ENCODE measurements at places on chromosomes 16 and 17. TPM values are rescaled to one million over a fixed set of nuclear protein-coding genes. Genes with fewer than 3 reads are reported as not detected.

The GRAPL gene
- total RNA-seq: 1.9 TPM

The ANKS3 gene
- total RNA-seq: 15.6 TPM

The BCL6B gene
- total RNA-seq: 0.90 TPM

The FNDC8 gene
- not detected for total RNA-seq

The TNFSF12 gene
- 39.2 TPM for total RNA-seq

The RHBDL1 gene
- total RNA-seq: not detected

The PIGL gene
- 29.1 TPM for total RNA-seq

The EIF5A gene
- 521 TPM for total RNA-seq

The OR2C1 gene
- not detected for total RNA-seq

The KCNJ18 gene
- total RNA-seq: not detected

The ASPA gene
- 4.1 TPM for total RNA-seq

The AIPL1 gene
- not detected for total RNA-seq

The CMTM2 gene
- not detected for total RNA-seq

The KPNA2 gene
- total RNA-seq: 105 TPM

The TMIGD1 gene
- total RNA-seq: not detected

The PDILT gene
- total RNA-seq: 0.18 TPM

The KCNH4 gene
- not detected for total RNA-seq

The HBQ1 gene
- not detected for total RNA-seq

The HP gene
- 2.8 TPM for total RNA-seq
